ENCODE measurements at places on chromosomes 4 and X.

GRCh38 chr4:78885598-78885997 lies 53.6 kb downstream of the PAQR3 start:
- no peak for DNase-seq

- no peak for DNase-seq
Measured at GRCh38 chr4:41132055-41132683, 82.2 kb downstream of the APBB2 start.

- no peak for DNase-seq
Measured at GRCh38 chrX:367866-368265, 18.8 kb downstream of the PPP2R3B start.

- DNase-seq: peak; percentile 26
Measured at GRCh38 chr4:22237155-22237751, 278.6 kb downstream of the ADGRA3 start.

GRCh38 chr4:57443787-57444186 lies 333.6 kb upstream of the IGFBP7 start:
- DNase-seq: no peak

DNA sequence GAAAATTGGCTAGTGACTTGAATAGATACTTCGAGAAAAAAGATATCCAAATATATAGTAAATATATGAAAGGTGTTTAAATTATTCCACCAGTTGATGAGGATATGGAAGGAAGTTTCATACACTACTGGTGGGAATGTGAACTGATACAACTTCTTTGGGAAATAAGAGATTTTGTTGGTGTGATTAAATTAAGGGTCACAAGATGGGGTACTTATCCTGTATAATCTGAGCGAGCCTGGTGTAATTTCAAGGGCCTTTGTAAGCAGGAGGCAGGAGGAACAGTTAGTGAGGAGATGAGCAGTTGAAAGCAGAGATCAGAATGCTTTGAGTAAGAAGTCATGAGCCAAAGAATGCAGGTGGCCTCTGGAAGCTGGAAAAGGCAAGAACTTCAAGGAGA lies 192.2 kb downstream of the KCTD8 start:
- no peak for DNase-seq

GRCh38 chr4:16353165-16353564 lies 126.9 kb upstream of the TAPT1 start:
- no peak for DNase-seq

- DNase-seq: no peak
Measured at GRCh38 chr4:29588617-29589016, 1131.6 kb upstream of the PCDH7 start.

DNA sequence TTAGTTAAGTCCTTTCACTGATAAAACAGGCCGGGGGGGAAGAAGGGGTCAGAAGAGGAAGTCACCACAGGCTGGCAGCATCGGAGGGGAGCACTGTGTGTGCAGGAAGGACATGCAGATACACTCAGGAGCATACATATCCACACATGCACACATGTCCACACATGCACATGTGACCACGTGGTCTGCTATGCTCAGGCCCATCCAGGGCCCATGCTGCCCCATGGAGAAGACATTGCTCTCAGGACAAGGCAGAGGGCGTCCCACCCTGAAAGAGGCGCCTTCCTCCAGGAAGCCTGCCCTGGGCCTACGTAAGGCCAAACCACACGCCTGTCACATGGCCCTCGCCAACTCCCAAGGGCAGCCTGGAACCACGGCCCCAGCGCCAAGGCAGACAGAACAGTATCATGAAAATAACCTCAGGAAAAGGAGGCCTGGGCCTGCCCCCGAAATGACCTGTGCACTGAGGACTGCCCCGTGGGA lies 15.8 kb downstream of the WDR1 start:
- DNase-seq: no peak

DNA sequence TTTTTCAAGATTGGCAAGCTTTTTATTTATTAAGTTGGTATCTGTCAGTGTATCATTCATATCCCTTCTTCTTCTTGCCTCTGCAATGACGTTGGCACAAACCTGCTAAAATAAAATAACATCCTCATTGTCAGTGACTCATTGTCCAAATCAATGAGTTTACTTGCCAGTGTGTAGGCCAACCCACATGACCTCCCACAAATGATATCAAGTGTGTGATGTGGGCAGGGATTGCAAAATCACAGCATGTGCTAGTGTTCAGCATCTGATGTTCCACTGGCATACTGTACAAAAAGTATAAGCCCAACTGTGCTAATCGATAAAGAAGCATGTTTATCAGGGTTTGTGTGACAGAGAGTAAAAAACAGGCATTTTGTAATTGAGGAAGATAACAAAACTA lies 25.5 kb downstream of the GPAT3 start:
- DNase-seq: peak; percentile 9

GRCh38 chr4:115678425-115678941 lies 565.1 kb upstream of the NDST4 start:
- DNase-seq: no peak

DNA sequence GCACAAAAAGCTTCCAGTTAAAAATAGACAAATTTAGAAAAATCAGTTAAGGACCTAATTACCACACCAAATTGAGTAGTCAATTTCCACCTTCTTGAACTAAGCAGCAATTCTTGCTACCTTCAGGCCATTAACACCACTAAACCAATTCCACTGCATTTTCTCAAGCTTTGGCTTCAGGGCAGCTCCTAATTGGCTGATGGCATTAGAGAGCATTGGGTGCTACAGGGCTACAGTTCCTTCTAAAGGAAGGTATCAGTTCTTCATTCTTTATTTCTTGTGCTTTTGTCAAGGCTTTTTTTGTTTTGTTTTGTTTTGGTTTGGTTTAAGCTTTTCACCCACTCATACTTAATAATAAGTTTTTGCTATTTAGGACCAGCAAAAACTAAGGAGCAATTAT lies 90.2 kb upstream of the FAM241A start:
- no peak for DNase-seq

- no peak for DNase-seq
Measured at GRCh38 chr4:168293386-168293975, 25.1 kb downstream of the DDX60 start.
